ENCODE measurements at places on chromosomes 11 and 22.

GRCh38 chr11:17613428-17613962, 66.4 kb downstream of the OTOG start:
- DNase-seq = no peak

DNA sequence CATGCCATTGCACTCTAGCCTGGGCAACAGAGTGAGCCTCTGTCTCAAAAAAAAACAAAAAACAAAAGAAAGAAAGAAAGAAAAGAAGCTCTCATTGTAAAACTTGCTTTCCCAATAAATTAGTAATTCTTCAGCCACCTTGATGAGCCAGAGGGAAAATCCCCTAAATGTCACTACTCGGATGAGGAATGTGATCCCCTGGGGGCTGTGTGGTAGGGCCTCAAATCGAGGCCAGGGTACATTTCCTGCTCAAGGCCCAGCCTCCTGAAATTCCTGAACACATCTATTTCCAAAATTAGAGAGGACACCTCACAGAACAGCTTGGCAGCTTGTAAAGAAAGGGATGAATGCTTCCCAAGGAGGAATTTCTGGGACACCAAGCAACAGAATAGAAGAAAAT, 147.1 kb upstream of the SESN3 start:
- DNase-seq = no peak

DNA sequence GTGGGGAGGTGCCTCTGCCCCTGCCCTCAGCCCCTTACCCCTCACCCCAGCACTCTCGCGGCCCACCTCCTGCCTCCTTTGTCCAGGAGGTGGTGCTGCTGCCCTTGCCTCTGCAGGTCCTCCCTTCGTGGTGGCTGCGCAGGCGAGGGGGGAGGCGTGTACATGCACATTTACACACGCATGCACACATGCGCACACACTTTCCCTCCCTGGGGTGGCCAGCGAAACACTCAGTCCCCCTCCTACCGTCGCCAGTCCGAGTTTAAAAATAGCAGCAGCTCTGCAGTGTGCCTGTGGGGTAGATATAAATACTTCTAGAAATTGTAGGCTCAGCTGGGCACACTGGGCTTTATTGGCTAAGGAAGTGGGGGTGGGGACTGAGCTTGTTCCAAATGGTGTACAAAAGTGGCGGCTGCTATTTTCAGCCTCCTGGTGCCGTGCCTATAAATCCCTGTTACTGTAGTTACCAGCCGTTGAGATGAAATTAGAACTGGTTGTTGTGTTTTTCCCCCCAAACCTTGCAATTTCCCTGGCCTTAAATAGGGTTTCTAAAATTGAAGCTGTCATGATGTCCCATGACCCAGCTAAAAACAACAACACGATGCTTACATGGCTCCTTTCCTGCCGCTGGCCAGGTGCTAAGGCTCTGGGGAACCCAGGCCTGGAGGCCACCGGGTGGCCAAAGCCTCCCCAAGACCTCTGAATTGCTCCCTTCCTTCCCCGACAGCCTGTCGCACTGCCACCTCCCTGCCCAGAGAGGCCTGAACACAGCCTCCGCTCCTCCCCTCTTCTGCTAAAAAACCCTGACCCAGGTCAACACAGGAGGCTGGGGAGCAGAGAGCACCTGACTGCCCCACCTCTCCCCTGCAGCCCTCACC, 12.4 kb downstream of the PICK1 start:
- DNase-seq = no peak

GRCh38 chr11:120781486-120782120, 242.3 kb upstream of the TBCEL start:
- DNase-seq = no peak

- DNase-seq = no peak
Observed at GRCh38 chr11:65448074-65448417, 25.4 kb downstream of the NEAT1 start.

DNA sequence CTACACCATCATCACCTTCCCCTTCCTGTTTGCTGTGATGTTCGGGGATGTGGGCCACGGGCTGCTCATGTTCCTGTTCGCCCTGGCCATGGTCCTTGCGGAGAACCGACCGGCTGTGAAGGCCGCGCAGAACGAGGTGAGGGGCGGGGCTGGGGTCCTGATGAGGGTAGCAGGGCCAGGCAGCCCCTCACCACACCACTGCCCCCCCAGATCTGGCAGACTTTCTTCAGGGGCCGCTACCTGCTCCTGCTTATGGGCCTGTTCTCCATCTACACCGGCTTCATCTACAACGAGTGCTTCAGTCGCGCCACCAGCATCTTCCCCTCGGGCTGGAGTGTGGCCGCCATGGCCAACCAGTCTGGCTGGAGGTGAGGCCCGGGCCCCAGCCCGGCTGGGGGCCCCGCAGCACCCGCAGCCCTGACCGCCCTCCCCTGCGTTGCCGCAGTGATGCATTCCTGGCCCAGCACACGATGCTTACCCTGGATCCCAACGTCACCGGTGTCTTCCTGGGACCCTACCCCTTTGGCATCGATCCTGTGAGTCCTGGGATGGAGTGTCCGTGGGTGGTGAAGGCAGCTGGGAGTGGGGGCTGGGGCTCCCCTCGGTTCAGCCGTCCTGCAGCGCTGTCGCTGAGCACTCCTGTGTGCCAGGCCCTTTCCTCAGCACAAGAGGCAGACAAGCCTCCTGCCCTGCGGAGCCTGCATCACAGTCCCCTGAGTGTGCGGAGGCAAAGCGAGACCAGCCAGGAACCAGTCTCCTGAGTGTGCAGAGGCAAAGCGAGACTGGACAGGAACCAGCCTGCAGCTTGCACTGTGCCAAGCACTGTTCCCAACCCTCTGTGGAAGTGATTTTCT, 8.8 kb downstream of the TCIRG1 start:
- peak; percentile 64 for DNase-seq

DNA sequence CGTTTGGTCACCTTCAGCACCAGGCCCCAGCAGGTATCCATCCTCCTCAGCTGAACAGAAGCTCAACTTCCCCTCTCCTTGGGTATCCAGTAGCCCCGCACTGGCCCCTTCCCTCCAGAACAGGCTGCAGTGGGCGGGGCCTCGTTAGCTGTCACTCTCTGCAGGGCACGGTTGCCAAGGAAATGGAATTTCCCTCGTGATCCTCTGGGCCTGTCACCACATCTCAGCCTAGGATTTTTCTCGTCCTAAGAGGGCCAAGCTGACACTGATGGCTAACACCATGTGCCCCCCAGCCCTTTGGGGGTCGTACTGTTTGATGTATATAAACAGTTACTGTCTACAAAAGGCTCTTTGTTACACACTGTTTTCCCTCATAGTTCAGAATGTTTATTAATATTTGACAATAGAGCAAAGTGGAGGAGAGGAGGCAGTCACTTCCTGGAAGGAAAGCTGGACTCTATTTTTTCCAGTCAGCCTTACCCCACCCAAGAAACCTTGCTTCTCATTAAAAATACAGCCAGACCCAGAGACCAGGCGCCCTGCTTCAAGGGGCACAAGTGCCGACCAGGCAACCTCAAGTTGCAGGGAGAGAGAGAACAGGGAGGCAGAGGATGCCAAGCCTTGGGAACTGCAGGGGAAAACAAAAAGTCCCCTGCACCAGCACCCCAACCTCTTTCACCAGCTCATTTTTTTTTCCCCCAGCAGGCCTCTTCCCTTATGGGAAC, 44.5 kb downstream of the FEZ1 start:
- peak; percentile 71 for DNase-seq

DNA sequence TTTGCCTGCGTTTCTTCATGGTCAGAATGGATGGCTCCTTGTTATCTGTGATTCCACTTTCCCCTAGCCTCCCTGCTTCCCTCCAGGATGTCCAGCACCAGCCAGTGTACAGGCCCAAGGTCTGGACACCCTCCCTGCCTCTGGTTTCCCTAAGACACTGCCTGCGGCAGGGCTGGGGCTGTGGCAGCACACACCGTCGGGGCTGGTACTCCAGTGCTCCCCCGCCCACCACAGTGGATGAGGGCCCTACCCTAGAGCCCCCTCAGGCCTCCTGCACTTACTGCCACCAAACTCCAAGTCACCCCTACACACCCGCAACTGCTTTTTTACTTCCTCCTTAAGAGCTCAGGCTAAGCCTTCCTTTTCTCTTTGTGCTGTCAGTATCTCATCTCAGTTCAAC, 28.9 kb downstream of the ZNF214 start:
- no peak for DNase-seq

GRCh38 chr22:32218470-32218869, 13.6 kb upstream of the RFPL2 start:
- no peak for DNase-seq

DNA sequence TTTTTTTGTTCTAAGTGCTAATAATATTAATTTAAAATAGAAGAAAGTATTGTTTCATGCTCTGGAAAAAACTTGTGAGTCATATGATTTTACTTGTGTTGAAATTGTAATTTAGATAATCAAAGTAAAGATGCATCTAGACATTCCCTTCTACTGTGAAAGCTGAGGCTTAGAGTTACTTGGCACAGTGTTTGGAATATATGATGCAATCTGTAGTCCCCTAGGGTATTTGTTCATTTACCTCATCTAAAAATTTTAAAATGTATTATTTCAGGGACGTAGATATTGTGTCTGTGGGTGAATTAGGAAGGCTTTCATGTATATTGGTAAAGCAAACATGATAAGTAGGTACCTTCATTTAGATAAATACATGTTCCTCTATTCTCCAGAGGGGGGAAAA, 793.5 kb upstream of the CNTN5 start:
- DNase-seq = no peak

DNA sequence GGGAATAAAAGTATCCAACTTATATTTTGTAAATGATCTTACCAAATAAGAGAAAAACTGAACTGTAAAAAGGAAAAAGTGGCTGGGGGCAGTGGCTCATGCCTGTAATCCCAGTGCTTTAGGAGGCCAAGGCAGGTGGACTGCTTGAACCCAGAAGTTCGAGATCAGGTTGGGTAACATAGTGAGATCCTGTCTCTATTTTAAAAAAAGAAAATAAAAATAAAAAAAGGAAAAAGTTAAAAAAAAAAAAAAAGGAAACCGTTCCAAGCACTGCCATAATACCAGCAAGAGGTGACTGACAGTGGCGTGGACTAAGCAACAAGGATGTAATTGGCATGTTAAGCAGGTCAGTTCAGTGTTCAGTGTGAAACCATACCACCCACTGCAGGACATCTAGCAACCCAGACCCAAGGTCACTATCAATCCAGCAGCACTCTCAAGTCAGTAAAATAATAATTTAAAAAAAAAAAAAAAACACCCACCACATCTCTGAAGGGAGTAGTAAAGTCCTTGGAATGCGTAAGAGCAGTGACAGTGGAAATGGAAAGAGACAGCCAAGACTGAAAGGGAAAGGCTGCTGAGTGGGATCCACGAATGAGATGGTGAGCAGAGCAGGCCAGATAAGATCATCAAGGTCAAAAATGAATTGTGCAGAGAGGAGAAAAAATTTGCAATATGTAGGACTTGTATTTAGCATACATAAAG, 43.6 kb downstream of the MAPK1 start:
- DNase-seq = no peak
